Stimulated activated CD4-positive, alpha-beta T cell treated with anti-CD3 and anti-CD28 coated beads, Interleukin-12 subunit alpha, Interleukin-12 subunit beta, amount 100 ng/mL, for 24 hours (primary cell): ENCODE measurements at places on chromosomes 6 and 20.
A peak's percentile ranks its signal among the peaks of the same experiment; 100 is the strongest.

GRCh38 chr6:706146-706545 lies 13.2 kb upstream of the EXOC2 start:
- DNase-seq = no peak

DNA sequence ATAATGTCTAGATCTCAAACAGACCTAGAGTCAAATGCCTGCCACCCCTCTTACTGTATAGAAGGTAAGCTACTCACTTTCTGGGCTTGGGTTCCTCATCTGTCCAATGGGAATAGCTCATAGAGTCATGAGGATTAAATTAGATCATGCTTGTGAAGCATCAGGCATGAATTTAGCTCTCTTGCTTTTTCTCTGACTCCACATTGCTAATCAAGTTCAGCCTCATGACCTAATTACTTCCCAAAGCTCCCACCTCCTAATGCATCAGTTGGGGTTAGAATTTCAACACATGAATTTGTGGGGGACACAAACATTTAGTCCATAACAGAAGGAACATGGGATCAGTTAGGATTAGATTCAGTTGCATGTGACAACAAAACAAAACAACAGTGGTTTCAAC lies 4.6 kb upstream of the DDX27 start:
- no peak for DNase-seq

DNA sequence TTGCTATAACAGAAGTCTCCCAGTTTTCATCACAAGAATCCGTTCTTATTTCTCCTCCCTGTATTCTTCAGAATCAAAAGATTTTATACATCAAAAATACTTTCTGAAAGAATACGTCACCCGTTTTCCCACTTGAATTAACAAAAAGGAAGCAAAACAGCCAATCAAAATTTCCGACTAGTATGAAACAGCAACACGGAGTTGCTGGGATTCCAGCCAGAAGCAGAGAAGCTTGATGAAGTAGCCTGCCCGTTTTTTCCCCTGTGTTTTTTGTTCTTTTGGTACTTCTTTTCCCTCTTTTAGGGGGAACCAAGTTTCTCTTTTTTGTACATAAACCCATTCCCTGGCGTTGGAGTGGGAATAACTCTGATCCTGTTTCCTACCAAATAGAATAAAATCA lies 14.6 kb downstream of the TXLNB start:
- no peak for DNase-seq

DNA sequence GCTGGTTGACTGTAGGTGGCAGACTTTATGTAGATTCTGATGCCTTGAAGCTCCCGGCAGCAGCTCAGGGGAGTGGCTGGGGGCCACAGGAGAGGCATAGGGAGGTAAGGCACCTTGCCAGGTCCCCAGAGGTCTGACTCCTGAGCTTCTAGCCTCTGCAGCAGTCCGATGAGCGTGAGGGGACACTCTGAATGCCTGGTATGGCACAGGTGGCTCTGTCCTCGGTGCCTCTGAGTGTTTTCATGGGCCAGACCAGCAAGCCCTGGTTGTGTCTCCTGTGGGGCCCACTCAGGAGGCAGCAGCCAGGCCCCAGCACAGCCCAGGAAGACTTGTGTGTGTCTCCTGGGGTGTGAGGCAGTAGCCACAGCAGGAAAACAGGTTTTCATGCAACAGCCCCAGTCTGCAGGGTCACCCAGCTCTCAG lies 39.7 kb upstream of the IRF4 start:
- DNase-seq = no peak

DNA sequence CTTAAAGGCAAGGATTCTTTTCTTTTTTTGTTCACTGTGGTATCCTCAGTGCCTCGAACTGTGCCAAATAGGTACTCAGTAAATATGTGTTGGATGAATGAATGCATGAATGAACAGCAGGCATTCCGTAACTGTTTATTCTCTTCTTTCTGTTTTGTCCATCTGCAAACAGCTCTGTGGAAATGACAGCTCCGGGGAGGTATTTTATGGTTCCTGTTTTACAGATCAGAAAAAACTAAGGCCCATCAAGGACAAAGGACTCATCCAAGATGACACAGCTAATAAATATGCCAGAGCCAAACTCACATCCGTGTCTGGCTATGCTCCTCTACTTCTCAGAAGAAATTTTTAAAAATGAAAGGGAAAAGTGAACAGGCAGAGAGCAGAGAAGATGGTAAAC lies 21.0 kb downstream of the JPH2 start:
- DNase-seq = no peak

- DNase-seq = no peak
These were observed 106.7 kb upstream of the AHI1 start for GRCh38 chr6:135604035-135604860.

GRCh38 chr20:63969838-63970713 lies at the start of gene ZNF512B:
TSS of gene ZNF512B (minus strand) at chr20:63969930. CDS start at chr20:63967950, 1,980 bp downstream.
- peak; percentile 59 for DNase-seq

DNA sequence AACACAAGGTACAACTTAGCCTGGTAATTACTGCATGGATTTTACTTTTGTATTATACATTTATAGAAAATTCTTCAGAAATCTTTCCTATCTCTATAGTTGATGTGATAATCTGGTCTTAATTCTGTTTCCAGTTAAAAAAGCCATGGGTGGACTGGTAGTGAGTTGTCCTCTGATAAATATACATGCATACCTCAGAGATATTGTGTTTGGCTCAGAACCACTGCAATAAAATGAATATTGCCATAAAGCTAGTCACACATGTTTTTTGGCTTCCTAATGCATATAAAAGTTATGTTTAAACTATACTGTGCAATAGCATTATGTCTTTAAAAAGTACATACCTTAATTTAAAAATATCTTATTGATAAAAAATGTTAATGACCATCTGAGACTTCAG lies 708.6 kb upstream of the MARCKS start:
- no peak for DNase-seq

DNA sequence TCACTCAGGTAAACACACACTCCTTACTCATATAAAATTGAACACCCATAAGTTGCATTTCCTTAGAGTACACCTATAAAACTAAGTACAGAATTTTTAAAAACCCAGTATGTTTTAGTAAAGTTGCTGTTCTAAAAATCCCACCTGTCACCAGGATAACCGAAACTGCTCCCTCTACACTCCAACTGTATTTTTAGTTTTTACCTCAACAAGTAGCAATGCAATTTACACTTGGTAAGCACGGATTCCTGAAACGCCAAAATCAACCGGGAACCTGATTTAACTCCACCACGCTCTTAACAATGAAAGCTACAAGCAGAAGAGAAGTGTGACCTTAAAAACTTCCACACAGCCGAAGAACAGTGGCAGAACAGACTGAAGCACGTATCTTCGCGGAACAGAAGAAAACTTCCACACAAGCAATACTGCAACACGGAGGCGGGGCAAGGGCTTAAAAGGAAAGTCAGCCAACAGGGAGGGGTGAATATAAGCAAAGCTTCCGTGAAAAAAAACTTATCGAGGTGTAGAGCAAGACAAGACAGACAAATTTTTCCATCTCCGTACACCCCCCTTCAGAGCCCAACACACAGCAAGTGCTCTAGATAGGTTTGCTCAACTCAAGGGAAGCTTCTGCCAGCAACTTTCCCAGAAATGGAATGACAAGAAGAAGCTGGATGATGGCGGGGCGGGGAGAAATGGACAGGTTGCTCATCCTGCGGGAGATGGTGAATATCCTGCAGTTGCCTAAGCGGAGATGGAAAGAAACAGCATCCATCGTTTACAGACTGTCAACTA lies 1.4 kb downstream of the STAU1 start:
- DNase-seq = peak; percentile 59

- DNase-seq = no peak
These were observed 49.7 kb downstream of the MAP3K4 start for GRCh38 chr6:161041274-161041673.

DNA sequence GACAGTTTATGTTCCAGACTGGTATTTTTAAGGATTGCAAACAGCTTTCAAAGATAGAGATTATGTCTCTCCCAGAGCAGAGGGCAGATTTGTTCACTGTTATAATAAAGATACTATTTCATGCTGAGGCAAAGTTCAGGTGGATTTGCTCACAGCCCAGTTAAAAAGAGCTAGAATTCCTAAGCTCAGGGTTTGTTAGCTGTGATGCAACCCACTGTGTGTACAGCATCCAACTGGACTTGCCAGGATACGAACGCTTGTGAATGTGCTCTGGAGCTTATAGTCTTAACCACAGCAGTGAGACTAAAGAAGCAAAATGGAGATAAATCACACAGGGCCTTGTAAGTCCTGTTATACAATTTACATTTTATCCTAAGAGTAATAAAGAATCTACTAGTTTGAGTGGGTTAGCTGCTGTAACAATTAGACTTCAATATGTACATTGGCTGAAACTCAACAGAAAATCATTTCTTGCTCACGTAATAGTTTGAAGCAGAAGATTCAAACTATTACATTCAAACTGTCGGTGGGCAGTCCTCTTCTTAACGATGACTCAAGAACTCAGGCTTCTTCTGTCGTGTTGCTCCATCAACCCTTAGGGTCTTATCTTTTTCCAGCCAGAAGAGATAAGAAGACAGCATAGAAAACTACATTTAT lies 204.0 kb upstream of the PLN start:
- DNase-seq = no peak

DNA sequence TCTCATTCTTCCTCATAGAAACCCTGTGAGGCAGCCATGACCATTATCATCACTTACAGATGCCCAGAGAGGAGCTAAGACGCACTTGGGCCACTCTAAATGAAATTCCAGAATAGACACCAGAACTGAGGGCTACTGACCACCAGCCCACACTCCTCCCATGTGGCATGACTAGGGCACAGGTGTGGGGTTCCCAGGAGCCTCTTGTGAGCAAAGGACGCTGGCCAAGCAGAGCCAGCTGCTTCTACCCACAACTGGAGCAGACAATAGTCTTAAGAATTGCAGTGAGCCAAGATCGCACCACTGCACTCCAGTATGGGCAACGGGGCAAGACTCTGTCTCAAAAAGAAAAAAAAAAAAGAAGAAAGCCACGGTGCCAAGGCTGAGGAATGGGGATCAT lies 10.0 kb downstream of the AHCY start:
- no peak for DNase-seq

GRCh38 chr6:47135772-47136171 lies 93.6 kb upstream of the ADGRF1 start:
- no peak for DNase-seq

GRCh38 chr6:81693266-81693665 lies 59.2 kb downstream of the TENT5A start:
- no peak for DNase-seq

GRCh38 chr6:5260111-5260620 lies 584 bp downstream of the LYRM4 start:
- DNase-seq = peak; percentile 61

GRCh38 chr6:162963861-162964260 lies 236.1 kb downstream of the PACRG start:
- no peak for DNase-seq

DNA sequence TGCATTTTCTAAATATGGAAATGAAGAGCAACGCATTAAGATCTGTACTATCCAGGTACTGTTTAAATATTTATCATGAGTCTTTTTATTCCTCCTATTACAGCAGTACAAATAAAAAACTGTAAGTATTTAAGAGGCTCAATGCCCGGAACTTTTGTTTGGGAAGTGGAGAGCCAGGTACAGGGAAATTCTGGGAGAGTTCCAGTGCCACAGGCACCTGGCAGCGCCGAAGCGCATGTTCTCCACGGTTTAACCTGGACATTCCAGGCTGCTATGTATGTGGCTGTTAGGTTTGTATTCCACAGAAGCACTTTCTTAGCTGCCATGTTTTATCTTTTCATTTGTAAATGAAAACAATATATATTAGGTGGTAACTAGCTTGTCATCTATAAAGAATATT lies 81.7 kb downstream of the PREP start:
- DNase-seq = no peak

- DNase-seq = no peak
These were observed 1.7 kb upstream of the MMP24OS start for GRCh38 chr20:35279533-35280174.
